ENCODE measurements at places on chromosomes 16 and 17.

- no peak for DNase-seq
Measured at GRCh38 chr17:8708025-8708461, 36.6 kb downstream of the CCDC42 start.

DNA sequence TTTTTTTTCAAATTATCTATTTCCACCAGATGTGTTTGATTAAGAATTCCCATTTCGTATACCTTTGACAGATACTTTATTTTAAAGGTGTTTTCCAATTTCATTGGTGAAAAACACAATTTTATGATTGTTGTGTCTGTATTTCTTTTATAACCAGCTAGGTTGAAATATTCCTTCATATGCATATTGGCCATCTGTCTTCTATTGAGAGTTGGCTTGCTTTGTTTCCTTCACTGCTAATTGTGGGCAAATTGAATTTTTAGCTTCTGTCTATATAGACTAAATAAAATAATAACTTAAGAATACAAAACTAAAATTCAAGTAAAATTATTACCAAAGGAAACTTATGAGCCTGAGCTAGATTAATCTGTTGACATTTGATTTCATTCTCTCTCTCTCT is 1.2 kb upstream of the KRTAP3-3 start:
- no peak for DNase-seq

- no peak for DNase-seq
Measured at GRCh38 chr17:49224198-49224996, 6.2 kb downstream of the PHOSPHO1 start.

DNA sequence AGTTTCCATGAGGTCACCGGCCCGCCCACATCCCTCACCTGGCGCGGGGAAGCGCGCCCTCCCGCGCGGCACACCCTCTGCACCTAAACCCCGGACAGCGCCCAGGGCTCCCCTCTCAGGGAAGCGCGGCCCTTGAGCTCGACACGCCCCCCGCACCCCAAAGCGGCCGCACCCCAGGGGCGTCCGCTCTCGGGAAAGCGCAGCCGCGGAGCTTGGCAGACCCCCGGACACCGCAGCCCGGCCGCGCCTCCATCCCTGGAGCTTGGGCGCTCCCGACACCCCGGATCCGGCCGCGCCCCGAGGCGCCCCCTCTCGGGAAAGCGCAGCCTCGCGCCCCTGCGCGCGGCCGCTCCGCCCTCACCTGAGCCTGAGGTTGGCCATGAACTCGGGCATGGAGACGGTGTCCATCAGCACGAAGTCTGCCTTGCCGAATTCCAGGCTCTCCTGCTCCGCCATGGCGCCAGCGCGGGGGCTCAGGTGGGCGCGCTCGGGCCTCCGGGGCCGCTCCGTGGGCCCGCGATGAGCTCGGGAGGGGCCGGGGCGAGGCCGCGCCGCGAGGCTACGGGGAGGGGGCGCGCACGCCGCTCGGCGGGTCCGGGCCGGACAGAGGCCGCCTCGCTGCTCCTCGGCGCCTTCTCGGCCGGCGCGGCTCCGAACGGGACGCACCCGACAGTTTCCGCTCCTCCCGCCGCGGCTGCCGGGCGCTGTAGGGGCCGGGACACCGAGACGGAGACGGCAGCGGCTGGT is at the start of gene MYO1D:
MYO1D (minus strand) TSS at position 708 of the 747 bp plus-strand sequence; CDS start at position 456, 252 bp downstream.
- DNase-seq, result peak; percentile 65

DNA sequence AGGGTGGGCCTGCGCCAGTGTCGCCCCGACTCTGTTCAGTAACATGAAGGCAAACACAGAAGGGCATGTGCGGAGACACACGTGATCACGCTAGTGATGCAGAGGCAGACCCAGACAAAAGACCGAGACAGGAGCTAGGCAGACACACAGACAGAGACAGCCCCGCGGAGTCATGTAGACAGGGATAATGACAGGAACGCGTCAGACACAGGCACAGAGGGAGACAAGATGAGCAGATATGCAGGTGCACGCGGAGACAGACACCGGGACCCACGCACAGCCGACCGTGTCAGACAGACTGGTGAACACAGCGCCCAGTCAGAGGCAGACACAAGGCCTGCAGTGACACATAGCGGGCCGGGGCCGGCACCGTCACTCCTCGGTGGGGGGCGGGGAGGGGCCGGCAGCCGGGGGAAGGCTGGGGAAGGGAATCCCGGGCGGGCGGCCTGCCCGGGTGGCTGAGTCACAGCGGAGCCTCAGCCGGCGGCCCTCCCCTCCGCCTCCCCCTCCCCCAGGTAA is 7.4 kb downstream of the KDM6B start:
- DNase-seq, result peak; percentile 88

GRCh38 chr17:9862949-9863348 is 37.2 kb downstream of the GLP2R start:
- DNase-seq, result no peak

GRCh38 chr17:4443476-4443875 is 9.7 kb downstream of the SPNS3 start:
- no peak for DNase-seq

- DNase-seq, result no peak
Measured at GRCh38 chr16:47983999-47984580, 171.7 kb downstream of the ABCC12 start.

GRCh38 chr16:9909072-9909825 is 273.0 kb downstream of the GRIN2A start:
- DNase-seq, result no peak

DNA sequence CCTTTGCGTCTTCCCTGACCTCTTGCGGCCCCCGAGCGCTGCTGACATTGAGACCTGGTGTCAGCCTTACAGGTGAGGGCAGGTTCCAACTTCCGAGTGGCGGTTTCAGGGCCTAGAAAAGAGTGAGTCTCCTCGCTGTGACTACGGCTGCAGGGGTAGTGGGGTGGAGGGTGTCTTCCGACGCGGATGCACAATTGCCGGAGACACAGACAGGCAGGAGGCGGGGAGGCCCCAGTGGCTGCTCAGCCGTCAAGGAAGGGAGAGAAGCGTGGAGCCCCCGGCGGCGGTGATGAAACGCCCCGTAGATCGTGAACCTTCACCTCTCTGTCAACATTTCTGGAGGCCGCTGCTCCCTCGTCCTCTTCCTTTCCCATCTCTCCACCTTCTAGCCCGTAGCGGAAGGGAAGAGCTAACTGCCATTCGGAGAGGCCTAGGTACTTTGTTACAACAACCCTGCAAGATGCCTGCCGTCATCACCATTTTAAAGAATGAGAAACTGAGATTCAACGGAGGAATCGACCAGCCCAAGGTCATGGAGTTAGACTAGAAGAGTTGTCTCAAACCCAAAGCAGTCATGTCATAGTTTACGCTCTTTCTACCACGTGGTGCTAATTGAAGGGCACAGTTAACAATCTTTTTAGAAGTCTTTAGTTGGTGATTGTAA is 485 bp downstream of the DNAJA3 start:
- peak; percentile 33 for DNase-seq

DNA sequence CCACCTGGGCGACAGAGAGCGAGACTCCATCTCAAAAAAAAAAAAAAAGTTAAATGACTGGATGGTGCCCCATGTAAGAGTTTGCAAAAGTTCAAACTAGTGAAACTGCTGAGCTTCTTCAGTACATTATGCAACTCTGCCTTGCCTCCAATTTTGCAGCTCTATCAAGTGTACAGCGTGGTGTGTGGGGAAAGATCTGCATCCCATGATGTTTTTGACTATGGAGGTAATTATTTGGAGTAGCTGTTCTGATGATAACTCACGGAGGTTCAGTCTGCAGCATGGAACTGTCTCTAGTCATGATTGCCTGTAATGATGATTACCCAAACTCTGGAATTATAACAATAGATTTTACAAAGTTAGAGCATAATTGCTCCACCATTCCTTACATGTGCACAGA is 149.6 kb downstream of the PITPNC1 start:
- no peak for DNase-seq

DNA sequence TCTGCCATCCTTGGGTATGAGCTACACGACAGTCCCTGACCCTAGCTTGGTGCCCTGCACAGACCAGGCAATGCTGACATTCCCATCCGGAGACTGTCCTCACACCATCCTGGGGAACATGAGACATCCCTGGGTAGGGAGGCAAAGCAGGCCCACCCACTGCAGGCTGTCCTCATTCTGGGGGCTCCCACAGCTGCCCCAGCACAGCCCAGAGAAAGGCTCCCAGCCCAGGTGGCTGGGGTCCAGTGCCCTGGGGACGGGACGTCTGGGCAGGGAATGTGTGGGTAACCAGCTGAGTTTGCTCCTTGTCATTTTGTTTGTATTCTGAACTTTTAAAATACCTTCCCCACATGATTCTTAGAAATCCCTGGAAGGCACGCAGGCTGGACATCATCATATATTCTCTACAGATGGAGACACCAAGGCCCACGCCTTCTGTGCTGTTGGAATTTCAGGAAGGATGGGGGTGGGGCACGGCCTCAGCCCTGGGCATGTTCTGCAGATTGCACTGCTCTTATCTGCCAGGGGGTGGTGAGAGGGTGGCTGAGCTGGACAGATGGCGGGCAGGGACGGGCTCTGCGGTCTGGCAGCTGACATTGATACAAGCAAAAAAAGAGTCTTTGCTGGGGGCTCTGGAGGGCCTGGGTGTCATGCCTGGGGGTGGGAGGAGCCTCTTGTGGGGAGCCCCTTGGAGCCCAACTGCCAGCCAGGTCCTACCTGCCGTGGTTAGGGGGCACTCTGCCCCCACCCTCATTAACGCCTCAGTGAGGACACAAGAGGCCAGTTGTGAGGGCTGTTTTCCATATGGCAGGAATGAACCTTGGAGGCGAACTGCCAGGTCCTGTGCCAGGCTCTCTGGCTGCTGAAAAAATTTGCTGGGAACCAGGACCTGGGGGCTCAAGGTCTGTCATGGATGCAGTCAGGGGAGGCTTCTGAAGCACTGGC is 28.4 kb downstream of the LRRC75A start:
- peak; percentile 45 for DNase-seq

DNA sequence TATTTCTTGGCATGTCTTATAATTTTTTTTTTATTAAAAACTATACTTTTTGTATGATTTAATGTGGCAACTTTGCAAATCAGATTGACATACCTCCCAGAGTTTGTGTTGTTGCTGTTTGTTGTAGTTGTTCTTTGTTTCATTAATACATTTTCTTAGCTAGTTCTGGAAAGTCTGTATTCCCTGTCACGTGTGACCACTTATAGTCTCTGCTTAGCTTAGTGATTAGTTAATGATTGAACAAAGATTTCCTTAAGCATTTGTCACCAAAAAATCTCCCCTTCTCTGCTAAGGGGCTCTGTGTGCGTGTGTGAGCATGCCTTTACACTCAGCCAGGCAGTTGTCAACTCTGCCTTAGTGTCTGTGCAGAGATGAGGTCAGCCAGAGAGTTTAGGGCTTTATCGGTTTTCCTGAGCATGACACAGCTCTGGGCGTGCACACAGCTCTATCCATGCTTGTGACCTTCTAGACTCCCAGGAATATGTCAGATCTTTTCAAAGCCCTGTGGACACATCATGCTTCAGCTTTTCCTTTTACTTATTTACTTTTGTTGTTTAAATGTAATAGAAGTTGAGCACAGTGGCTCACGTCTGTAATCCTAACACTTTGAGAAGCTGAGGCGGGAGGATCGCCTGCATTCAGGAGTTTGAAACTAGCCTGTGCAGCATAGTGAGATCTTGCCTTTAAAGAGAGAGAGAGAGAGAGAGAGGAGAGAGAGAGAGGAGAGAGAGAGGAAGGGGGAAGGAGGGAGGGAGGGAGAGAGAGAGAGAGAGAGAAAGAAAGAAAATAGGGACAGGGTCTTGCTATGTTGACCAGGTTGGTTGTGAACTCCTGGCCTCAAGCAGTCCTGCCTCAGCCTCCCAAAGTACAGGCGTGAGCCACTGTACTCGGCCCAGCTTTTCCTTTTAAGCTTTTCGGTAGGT is 21.9 kb downstream of the DNAI2 start:
- peak; percentile 42 for DNase-seq

DNA sequence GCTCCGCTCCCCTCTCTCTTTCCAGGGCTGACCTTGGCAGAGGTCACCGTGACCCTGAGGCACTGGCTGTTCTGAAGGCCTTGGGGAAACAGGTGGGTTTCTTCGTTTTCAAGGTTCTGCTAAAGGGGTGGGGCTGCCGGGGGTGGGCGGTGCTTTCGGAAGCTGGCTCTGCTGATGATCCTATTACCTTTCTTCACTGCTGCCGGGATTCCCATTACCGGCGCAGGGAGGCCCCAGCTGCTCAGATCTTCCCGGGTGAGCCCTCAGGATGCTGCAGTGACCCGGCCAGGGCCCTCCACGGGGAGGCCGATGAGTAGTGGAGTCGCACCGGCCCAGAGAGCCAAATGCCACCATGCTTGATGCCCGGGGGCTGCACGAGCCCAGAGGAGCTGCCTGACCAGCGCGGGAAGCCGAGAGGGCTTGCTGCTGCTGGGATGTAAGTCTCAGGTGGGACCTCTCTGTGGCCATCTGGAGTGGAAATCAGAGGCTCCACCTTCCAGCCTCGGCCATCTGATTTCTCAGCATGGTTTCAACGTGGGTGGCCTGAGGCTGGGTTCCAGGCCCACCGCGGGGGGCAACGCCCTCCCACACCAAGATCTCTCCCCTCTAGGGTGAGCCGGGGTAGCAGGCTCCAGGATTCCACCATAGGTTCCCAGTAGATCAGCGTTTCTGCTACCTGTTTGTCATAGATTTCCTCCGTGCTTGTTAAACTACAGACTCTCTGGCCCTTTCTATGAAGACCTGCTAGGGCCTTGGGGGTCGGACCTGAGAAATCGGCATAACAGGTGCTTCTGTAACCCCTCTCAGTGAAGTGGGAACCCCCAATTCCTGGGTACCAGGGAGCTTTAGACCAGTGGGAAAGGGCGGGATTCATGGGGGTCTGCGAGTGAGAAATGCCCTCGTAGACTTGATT is 21.6 kb upstream of the ADCY7 start:
- DNase-seq, result no peak

DNA sequence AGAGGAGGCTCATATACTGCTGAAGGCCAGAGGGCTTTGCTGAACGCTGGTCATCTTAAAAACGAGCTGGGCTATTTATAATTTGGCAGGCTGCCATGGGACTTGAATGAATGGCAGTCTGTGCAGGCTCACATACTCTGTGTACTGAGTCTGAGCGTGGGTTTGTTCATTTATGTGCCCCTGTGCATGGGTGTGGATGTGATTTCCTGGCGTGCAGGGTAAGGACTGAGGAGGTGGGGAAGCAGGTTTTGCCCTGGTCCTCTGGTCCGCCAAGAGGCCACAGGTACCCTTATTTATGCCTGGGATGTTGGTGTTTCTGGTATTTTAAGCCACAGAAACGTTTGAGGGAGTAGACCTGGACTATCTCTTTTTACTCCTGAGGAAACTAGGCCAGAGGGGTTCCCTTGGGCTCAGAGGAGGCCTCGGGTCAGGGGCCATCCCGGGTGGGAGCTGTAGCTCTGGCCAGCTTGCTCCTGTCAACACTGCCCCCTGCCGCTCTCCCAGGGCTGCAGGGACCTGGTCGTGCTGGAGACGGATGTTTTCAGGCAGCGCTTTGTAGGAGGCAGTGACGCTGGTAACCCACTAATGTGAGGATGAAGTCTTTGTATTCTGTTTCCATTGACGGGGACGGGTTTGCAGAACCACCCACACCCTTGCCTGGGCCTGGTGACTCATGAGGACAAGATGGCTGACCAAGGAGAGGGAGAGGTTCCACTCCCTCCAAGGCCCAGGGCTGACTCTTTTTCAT is 184.4 kb downstream of the MSI2 start:
- DNase-seq, result no peak

Data from ACHN (cell line).